Thyroid gland (tissue), 4 donors: ENCODE measurements at places on chromosomes 5 and 9.

DNA sequence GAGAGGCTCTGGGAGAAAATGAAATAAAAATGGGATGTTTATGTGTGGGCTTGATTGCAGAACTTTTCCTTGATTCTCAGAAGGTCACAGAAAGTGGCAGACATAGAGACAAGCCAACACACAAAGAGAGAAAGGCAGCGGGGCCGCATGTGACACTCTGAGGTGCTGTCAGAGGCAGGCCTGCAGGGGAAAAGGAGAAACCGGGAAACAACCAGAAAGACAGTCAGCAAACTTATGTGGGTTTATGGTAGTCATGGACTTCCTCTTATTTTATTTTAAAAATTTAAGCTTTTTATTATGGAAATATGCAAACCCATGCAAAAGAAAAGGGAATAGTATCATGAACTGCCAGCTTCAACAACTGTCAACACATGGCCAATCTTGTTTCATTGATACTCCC lies 16.3 kb upstream of the IGFBPL1 start:
- DNase-seq, result no peak

DNA sequence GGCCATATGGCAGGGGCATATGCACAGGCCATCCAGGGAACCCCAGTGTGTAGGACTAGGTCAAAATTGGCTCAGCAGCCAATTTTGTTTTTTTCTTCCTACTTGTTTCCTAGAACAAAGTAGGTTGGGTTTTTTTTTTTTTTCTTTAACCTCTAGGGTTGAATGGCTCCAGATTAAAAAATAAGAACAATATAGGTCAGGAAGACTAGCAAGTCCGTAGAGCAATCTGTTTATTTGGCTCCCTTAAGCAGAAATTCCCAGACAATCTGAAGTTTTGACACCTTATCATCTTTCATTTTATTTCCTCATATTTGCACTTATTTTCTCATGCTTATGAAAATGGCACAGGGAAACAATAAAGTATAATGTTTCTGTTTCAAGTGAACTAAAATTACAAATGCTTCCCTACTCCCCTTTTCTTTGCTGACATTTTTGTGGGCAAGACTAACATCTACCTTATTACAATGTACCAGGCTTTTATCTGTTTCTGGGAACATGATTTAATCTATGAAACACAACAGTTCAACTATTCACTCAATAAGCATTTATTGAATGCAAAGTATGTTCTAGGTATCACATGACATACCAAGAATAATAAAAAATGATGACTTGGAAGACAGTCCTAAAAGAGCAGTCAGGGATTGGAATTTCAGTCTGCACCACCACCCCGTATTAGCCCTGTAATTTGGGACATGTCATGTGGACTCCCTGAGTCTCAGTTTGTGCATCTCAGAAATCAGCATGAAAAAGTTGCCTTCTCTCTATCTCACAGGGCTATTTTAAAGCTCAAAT lies 30.5 kb downstream of the TLR4 start:
- DNase-seq, result no peak

DNA sequence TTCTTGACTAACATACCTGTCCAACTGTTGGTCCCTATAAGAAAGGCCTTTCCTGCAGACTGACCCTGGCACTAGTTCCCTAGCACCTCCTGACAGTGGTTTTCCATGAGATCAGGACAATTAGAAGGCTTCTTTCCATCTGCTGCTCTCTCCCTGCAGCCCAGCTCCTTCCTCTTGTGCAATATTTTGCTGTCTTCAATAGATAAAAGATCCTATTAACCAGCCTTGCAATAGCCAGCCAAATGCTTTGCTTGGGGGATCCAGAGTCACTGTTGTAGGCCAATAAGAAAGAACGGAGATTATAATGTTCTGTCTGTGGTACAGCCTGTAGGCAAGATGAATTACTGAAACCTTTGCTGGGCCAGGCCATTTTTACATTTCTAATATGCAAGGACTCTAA lies 18.4 kb upstream of the NME5 start:
- no peak for DNase-seq

- no peak for DNase-seq
These were observed 436.0 kb downstream of the ZNF608 start for GRCh38 chr5:124310453-124310852.

- DNase-seq, result no peak
These were observed 761 bp downstream of the IL17B start for GRCh38 chr5:149378241-149378820.

DNA sequence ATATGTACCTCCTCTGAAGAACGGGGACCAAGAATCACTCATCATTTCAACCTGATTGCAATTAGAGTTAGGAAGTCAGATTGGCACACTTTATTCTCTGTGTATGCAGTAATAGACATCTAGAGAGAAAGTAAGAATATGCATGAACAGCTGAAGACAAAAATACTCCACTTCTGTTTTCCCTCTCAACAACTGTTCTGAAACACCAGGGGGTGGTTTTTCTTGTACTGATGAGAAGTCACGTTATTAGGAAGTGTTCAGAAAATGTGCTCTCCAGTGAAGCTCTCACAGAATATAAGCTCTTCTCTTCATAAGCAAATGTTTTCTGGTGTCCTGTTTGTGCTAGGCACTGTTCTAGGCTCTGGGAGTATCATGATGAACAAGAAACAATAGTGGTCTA lies 531.7 kb upstream of the C9orf72 start:
- DNase-seq, result no peak

- DNase-seq, result no peak
These were observed 398.6 kb upstream of the ADAMTSL1 start for GRCh38 chr9:18075253-18075952.

DNA sequence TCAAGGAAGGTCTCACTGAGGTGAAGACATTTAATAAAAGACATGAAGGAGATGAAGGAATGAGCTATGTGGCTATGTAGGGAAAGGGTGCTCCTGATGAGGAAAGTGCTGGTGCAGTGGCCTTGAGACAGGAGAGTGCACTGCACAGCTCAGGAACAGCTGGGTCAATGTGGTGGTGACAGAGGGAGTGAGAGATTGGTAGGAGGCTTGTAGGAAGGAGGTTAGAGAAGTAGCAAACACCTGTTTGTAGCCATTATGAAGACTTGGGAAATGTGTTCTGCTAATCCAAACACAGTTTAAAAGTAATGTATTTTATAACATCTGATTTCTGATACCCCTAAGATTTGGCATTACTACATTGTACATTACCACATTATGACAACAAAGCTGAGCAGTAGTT lies 115.1 kb upstream of the MTAP start:
- DNase-seq, result no peak
